ENCODE measurements at places on chromosomes 6 and 20.

GRCh38 chr20:6711951-6712649, 55.4 kb upstream of the BMP2 start:
- no peak for DNase-seq

DNA sequence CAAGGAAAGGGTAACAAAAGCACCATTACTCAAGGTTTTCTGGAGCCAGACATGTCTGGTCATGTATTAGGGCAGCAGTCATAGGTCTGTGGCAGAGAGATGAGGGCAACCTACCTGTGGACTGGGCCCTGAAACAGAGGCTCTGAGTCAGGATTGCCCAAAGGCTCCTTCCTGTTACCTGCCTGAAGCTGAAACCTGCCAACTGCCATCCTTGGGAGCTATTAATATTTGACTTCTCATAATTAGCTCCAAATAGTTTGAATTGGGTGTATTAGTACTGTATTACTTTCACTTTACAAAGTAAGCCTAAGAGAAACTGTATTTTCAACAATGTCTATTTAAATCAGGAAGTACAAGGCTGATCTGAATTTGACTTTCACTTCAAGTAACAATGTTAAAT, 72.0 kb upstream of the TBX18 start:
- no peak for DNase-seq

GRCh38 chr6:128482642-128483041, 37.8 kb downstream of the PTPRK start:
- DNase-seq = no peak

DNA sequence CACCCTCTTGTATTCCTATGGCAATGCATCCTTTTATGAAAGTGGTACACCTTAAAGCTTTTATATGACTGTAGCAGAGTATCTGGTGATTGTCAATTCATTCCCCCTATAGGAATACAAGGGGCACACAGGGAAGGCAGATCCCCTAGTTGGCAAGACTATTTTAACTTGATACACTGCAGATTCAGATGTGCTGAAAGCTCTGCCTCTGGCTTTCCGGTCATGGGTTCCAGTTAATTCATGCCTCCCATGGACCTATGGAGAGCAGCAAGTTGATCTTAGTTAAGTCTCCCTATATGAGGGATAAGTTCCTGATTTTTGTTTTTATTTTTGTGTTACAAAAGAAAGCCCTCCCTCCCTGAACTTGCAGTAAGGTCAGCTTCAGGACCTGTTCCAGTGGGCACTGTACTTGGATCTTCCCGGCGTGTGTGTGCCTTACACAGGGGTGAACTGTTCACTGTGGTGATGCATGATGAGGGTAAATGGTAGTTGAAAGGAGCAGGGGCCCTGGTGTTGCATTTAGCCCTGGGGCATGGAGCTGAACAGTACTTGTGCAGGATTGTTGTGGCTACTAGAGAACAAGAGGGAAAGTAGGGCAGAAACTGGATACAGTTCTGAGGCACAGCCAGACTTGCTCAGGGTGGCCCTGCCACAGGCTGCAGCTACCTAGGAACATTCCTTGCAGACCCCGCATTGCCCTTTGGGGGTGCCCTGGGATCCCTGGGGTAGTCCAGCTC, 292.1 kb downstream of the ESR1 start:
- DNase-seq = no peak

DNA sequence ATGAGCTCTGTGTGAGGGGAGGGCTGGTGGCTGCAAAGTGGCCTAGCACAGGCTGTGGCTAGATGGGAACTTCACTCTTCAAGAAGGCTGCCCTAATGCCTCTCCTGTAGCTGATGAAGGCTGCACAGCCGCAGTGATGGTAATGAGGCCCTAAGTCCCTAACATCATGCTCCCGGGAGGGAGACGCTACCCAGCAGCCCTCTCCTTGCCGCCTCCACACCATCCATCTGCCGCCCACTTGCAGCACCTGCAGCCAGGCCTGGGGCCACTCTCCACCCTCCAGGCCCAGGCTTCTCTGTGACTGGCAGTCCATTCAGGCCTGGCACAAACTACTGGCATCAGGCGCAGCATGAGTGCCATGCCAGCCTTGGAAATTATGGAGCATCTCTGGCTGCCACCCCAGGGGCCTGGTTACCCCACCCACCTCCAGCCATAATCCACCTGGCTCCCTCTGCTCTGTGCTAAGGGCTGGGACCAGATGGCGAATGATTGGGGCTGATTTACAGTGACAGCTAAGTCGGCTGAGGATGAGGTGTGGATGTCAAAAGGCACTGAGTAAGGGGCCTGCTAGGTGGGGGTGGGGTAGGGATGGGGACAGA, 284.2 kb downstream of the LRFN2 start:
- DNase-seq = no peak

GRCh38 chr6:129460221-129460620, 249.8 kb downstream of the ARHGAP18 start:
- no peak for DNase-seq
